ENCODE measurements at places on chromosomes 1 and 21.

DNA sequence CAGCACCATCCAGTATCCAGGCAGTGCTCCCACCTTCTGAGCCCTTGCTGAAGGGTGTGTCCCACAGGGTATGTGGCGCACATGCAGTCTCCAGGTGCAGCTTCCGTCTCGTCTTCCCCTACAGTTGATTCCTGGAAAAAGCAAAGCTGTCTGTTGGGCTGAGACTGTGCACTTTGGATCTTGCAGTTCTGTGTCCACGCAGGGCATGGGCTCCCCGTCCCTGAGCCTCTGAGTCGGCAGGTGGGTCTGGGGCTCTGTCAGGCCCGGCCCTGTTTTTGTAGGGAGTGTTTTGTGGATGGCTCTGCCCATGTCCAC is 32.8 kb downstream of the SNAP47 start:
- DNase-seq: no peak

GRCh38 chr1:181522864-181523263 is 39.5 kb downstream of the CACNA1E start:
- no peak for DNase-seq

DNA sequence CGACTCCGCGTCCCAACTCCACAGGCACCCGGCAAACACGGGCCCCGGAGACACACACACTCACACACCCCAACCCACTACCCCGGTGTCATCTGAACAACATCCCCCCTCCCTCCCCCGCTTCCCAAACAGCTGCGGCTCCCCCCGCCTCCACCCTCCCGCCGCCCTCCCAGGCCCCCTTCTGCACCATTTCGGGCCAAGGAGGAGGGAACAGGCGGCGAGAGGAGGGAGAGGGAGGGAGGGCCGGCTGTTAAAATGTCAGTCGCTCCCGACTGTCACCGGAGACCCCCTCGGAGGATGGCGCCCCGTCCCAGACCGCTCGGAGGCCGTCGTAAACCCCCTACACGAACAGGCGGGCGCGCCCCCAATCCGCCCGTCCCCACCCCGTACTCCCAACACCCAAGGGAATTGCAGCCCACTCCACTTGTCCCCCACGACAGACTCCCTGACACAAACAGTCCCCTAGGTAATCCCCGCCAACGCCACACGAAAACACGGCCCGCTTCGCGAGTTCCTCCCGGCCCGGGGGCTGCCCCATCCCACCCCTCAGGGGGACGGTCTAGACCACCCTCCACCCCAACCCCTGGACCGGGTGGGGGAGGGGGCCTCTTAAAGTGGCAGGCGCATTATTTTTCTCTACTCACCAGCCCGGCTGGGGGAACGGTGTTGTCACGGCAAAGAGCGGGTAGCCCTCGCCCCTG is 583 bp downstream of the MEF2D start:
- DNase-seq: no peak

DNA sequence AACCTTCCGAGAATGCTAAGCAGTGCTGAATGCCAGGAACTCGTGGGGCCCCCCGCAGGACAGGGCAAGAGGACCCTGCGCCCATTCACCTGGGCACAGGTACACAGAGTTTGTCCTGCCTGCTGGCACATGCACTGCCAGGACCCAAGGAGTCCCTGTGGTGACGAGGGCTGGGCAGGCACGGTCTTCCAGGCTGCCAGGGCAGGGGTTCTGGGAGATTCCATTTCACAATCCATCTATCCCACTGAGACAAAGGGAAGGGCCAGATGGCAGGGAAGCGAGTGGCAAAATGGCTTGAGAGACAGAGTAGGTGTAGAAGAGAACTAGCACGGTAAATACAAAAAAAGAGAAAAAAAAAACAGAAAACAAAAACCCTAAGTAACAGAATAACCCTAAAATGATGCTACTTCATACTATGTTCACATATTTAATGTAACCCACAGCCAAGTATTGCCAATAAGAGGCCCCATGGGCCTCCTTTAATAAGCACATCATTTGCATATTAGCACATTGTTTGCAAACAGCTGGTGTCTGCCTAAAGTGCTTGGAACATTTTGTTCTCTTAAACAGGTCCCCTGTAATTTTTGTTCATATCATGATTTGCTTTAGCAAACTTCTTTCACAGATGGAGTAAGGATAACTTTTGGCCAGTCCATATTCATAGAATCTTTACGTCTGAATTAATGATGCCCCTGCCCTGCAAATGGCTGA is 83.8 kb downstream of the STUM start:
- DNase-seq: no peak

DNA sequence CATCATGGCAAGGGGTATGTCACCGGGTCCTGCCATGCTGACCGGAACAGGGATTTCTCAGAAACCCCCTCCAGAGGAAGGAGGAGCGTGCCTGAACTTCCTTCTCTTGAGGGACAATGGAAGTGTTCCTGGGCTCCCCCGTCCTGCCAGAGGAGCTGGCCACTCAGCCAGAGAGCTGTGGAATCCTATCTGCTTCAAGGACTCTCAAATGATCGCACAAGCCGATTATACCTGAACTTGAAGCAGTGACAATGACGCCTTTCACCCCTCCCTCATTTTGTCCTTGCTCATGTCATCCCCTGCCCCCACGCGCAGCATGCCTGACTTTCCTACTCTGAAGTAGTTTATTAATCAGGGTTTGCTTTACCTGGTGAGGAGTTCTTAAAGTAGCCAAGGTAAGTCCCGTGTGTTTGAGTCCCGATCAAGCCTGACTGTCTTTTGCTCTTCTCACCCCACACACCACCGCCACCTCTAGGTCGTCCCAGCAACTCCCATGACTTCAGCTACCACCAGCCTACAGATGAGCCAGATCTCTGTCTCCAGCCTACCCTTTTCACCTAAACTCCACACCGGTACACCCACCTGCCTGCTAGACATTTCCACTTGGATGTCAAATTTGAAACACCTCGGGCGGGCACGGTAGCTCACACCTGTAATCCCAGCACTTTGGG is 25.0 kb upstream of the PRELP start:
- no peak for DNase-seq

GRCh38 chr1:99738858-99739465 is 27.5 kb downstream of the FRRS1 start:
- DNase-seq: no peak

GRCh38 chr1:32917521-32917920 is 16.3 kb upstream of the TMEM54 start:
- no peak for DNase-seq

- no peak for DNase-seq
These were observed 480.9 kb upstream of the ZRANB2 start for GRCh38 chr1:71561729-71562128.

- DNase-seq: no peak
These were observed 12.5 kb downstream of the RWDD3 start for GRCh38 chr1:95246511-95246910.

DNA sequence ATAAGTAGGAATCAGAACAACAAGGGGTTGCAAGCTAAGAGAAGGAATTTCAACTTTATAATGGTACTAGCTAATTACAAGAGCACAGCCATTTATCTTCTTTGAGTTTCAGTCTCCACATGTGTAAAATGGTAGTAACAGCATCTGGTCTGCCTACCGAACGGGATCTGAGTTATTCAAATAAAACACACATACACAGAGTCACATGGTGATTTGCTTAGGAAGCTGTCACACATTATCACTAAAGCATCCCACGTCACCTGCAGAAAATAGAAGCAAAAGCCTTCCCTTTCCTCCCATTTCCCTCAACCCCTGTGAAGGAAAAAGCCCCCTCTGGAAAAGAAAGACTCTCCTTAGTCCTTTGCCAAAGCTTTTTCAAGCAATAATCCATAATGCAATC is 389.7 kb downstream of the OMA1 start:
- DNase-seq: no peak

GRCh38 chr1:228463559-228464455 is 23.4 kb upstream of the RNF187 start:
- no peak for DNase-seq

GRCh38 chr1:242086706-242087105 is 87.8 kb upstream of the MAP1LC3C start:
- DNase-seq: peak; percentile 29

DNA sequence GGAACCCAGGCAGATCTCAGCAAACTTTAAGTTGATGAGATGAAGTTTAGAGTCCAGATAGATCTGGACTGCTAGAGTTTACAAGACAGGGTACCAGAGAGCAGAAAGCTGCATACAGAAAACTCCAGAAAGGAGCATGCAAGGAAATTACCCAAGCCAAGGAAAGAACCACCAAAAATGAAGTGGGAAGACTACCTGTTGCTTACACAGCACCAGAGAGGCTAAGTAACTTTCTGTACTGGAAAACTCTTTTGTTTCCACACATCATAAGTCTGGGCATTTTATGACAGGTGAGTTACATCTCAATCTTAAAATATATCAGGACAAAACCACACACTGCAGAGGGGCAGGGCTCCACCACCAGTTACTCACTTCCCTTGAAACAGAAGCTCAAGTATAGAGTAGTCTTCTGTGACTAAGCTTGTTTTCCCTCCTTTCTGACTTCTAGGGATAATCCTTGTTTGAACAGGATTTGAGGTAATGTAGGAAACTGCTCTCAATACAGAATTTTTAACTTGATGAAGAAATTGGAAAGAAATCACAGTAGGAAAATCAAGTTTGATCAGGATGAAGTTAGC is 17.4 kb upstream of the GJA9 start:
- DNase-seq: no peak

- no peak for DNase-seq
These were observed 157.5 kb downstream of the COP1 start for GRCh38 chr1:176049582-176049981.

DNA sequence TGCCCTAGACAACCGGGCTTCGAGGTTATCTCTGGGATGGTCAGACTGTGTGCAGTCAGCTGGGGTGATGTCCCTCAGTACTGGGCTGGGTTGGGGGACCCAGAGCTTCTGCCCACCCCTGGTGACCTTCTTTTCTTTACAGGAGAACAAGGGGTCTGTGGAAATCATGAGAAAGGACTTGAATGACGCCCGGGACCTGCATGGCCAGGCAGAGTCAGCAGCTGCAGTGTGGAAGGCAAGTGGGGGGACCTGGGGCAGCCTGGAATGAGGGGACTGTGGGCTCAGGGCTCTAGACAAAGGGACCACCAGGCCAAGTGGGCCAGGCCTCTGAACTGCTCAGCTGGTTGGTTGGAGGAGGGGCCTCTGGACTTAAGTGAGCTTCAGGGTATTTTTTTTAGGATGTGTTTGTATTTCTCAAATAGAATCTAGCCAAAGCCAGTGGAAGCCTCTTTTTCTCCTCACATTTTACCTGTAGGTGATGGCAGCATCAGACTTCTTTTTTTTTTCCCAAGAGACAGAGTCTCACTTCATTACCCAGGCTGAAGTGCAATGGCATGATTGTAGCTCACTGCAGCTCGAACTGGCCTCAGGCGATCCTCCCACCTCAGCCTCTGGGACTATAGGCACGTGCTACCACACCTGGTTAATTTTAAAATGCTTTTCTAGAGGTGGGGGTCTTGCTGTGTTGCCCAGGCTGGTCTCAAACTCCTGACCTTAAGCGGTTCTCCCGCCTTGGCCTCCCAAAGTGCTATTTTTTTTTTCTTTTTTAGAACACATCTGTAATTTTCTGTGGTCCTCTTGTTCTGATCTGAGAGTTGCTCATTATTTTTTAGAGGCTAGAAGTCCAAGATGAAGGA is 1.9 kb downstream of the RNF187 start:
- DNase-seq: no peak

GRCh38 chr1:222334026-222334680 is 213.8 kb downstream of the HHIPL2 start:
- DNase-seq: no peak

DNA sequence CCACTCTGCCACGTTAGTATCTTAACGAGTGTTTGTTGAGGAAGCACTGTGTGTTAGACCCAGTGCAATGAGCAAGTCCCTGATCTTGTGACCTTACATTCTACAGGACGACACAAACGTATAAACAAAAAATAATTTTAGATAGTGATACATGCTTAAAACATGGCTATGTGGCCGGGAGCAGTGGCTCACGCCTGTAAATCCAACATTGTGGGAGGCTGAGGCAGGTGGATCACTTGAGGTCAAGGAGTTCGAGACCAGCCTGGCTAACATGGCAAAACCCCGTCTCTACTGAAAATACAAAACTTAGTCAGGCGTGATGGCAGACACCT is 19.6 kb downstream of the MTX1 start:
- DNase-seq: no peak

- no peak for DNase-seq
These were observed 81.6 kb downstream of the KIRREL1 start for GRCh38 chr1:158075078-158075477.

DNA sequence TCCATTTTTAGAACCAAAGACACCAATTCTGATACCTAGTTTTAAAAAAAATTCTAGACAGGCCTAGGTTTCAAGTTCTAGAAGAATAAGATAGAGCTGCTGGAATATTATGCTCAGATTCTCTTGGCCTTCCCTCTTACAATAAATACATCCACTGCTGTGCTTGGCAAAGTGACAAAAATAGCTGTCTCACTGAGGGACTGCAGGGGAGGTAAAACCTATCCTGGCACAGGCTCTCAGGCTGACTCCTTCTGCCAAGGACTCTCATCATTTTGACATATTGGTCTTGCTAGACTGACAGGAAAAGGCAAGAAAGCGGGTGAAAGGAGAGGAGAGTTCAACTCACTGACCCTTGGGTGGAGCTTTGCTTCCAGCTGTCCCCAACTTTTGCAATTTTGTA is 197.0 kb upstream of the LHX8 start:
- DNase-seq: no peak

GRCh38 chr1:170126696-170127095 is 19.1 kb upstream of the NTMT2 start:
- DNase-seq: peak; percentile 3

DNA sequence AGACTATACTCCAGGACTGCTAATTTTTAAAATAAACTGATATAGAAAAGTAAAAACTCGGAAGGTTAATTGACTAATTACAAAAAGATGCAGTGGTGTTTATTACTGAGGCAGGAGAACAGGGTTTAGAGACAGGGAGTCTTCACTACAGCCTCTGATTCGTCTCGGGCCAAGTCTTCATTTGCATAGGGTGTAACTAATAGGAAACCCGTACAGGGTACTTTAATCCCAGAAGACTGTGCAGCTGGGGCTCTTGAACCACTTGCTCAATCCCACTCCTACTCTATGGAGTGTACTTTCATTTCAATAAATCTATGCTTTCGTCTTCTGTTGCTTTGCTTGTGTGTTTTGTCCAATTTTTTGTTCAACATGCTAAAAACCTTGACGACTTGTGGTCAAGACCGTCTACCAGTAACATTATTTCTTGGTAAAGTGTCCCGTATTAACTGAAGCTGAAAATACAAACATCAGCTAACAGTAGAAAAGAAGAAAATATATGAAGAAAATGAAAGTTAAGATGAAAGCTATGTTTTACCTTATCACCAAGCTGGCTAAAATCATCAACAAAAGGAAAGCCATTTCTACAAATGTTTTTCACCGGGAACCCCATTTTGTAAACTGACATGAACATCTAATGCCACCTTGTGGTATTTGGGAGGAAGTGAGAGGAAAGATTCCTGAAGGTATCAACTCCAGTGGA is 8.0 kb downstream of the SDHB start:
- no peak for DNase-seq

GRCh38 chr1:3910857-3911845 is 11.1 kb upstream of the C1orf174 start:
- peak; percentile 60 for DNase-seq

- no peak for DNase-seq
These were observed 50.8 kb downstream of the CNIH3 start for GRCh38 chr1:224666913-224667312.

GRCh38 chr1:179598631-179599030 is 7.0 kb downstream of the TDRD5 start:
- DNase-seq: no peak

GRCh38 chr1:203126151-203126865 is 1.2 kb upstream of the ADORA1 start:
- no peak for DNase-seq

All from renal cortex interstitium (tissue), 15 donors.